ENCODE measurements at places on chromosomes 16 and 17.
A peak's percentile ranks its signal among the peaks of the same experiment; 100 is the strongest.

DNA sequence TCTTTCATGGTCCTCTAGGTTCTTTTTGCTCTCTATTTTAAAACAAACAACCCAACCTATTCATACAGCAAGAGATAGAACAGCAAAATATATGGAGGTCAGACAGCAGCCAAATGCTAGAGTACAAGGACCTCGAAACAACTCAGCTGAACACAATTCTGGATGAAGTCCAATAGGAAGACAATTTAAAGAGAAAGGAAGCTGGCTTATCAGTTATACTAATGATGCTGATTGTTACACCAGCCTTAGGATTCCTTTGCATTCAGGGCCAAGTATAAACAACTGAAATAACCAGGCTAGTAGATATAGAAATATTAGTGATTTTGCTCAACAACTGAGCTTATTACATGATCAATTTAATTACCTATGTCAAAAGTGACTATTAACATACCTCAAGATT is 2.5 kb downstream of the SSH2 start:
- no peak for DNase-seq

DNA sequence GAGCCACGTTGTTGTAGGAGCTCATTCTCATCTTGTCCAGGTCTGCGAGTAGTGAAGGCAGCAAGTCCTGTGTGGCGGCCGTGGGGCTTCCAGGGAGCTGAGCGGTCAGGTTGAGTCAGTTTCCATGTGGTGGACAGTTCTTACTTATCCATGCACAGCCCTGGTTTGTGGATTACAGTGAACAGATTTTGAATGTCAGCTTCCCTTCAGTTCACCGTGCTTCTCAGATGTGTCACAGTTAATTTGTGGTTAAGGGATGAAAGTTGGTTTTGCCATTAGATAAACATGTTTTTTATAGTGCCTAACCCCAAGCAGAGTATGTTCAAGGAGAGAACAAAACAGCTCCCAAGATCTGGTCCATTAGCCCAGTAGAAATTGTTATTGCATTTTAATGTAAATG is 103.1 kb downstream of the RPTOR start:
- DNase-seq: peak; percentile 94

- DNase-seq: peak; percentile 23
These were observed 29.0 kb downstream of the SRL start for GRCh38 chr16:4212934-4213296.

DNA sequence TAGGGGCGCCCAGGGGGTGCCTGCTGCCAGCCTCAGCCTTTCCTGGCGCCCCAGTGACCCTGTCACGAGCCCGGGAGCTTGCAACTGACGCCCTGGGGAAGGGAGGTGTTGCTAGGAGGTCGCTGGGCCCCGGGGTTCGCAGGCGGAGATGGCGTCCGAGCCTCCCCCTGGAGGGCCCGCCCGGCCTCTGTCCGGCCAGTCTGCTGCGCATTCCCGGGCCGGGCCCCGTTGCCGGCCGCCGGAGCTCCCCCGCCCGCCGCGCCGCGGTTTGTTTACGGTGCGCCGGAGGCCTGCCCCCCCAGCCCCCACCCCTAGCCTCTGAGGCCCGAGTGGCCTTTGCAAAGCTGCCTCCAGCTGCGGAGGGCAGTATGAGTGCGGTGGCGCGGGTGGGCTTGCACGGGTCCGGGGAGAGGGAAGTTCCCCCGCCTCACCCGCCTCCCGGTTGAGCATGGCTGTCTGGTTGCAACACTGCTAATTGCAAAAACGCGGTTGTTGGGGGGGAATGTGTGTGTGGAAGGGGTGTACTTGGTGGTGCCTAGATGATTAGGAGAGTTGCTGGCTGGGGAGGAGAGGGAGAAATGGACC is 514 bp downstream of the THRA start:
- no peak for DNase-seq

- DNase-seq: no peak
These were observed 301.3 kb downstream of the SOX9 start for GRCh38 chr17:72422204-72422504.

DNA sequence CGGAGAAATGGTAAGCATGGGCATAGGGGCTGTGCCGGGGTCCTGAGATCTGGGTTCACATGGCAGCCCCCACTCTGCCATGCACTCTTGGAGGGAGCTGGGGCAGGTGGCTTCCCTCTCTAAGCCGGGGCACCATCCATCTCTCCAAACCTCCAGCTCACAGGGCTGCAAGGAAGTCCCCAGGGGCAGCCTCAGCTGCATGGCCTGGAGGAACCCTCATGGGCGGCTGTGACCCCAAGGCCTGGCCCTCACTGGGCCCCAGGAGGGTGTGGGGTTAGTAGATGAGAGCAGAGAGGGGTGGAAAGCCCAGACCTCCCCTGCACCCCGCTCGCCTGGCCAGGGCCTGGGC is 2.6 kb downstream of the CTRB2 start:
- no peak for DNase-seq

DNA sequence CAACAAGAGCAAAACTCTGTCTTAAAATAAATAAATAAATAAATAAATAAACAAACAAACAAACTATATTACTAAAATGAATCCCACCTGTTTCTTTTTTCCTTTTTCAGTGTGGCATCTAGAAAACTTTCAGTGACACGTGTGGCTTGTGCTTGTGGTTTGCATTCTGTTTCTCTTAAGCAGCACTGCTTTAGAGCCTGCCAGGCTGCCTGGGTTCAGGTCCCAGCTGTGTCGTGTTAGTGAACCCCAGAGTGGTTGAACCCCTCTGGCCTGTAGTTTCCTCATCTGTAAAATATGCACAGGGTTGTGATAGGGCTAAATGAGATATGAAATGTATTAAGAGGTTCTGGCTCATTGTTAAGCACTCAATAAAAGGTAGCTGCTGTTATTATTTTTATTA is 12.1 kb upstream of the EPN3 start:
- DNase-seq: no peak

- peak; percentile 20 for DNase-seq
These were observed 85.3 kb downstream of the STXBP4 start for GRCh38 chr17:55053855-55054254.

DNA sequence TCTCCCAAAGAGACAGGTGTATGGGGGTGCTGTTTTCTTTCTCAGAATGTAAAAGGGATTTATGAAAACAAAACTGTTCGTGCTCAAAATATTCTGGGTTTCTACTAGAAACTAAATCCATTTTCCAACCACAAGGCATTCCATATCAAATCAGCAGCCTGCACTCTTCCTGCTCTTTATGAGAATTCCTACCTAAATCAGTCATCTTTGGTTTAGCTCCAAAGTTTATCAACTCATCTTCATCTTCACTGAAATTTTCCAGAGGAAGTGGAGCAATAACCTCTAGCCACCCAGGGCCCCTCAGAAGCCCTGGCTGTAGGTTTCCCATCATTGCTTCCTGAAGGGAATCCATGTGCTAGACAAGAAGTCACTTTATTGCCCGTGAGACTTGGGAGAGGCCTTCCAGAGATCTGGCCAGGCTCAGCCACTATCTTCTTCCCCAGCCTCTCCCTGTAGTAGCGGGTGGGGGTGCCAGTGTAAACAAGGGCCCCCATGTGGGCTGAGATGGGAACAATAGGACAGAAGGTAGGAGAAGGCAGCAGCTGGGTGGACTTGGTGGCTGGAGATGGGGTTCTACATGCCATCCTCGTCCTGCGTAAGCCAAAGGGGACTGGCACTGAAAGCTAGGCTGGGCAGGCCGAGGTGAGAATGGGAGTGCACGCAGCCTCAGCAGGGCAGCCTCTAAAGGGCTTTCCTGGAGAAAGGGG is 22.0 kb upstream of the ALDH3A1 start:
- peak; percentile 25 for DNase-seq

DNA sequence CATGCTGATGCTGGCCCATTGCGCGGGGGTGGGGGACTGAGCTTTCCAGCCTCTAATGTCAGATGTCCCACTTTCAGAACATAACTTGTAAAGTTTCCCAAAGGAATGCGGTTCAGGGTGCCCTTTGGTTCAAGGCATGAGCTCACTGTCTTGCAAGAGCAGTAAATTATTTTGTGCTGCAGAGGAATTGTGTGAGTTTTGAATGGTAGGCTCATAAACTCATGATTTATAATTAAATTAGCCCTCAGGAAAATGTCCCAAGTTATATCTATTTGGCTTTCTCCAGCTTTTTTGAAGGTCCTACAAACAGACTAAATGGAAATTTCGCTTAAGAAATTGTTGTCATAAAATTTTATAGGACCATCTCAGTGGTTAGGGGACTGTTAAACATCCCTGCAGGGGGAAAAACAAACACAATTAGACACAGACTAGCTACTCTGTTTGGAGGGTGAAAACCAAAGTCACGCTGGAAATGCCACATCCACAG is 321.8 kb downstream of the HS3ST3B1 start:
- no peak for DNase-seq

DNA sequence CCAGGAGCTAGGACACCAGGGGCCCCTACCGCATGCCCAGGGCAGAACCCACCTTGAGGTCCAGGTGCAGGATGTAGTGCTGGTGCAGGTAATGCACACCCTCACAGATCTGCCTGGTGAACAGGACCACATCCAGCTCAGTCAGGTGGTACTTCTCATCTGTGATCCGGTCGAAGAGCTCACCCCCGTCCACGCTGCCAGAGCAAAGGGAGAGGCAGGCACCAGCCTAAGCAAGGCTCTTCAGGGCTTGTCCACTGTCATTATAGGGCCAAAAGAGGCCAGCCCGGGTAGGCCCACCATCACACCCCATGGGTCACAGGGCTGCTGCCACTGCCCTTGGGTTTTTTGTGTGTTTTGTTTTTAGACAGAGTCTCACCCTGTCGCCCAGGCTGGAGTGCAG is 21.0 kb downstream of the MYLK3 start:
- no peak for DNase-seq

- DNase-seq: no peak
These were observed 24.2 kb downstream of the GRB7 start for GRCh38 chr17:39761861-39762496.

DNA sequence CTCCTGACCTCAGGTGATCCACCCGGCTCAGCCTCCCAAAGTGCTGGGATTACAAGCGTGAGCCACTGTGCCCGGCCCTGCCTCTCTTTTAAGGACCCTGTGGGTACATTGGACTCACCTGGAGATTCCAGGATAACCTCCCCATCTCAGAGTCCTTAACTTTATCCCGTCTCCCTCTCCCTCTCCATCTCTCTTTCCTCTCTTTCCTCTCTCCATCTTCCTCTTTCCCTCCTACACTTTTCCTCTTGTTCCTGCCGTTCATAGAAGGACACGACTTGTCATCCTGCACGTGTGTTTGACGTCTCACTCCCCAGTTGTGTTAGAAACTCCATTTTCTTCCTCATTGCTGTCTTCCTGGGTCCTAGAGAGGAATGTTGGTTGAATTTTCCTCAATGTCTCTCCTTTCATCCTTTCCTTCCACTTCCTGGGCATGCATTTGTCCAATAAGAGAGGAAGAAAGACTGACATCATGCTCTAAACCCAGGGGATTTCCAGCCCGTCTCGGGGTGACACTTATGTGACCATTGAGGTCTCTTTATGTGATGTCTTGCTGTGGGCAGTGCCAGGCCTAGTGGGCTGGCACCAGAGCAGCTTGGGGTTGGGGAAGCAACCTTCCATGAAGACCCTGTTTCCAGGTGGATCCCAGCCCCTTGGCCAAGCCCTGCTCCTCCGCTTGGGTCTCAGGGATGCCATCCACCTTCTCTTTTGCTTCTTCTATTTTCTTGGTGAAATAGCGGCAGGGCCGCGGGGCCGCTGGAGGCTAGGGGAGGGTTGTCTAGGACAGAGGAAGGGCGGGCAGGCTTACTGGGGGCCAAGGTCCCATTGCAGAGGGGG is 39.8 kb upstream of the IRF8 start:
- DNase-seq: no peak

GRCh38 chr17:48593840-48594537 is 410 bp upstream of the HOXB5 start:
- peak; percentile 97 for DNase-seq

GRCh38 chr17:57480438-57481196 is 224.3 kb downstream of the MSI2 start:
- DNase-seq: peak; percentile 73

DNA sequence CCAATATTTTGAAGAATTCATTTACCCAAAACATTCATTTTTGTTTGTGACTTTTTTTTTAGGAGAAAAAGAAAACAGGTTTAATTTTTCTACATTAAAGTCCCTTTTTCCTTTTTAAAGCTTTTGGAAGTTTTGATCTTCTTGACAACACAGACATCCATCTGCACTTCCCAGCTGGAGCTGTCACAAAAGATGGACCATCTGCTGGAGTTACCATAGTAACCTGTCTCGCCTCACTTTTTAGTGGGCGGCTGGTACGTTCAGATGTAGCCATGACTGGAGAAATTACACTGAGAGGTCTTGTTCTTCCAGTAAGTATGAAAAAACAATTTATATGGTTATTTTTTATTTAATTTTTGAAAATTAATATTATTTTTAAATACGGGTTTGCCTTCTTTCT is 37.2 kb downstream of the SIAH1 start:
- no peak for DNase-seq

Data from astrocyte of the spinal cord (primary cell).